Activated effector memory CD4-positive, alpha-beta T cell treated with Interleukin-2 at 50 U/mL for 16 hours (primary cell): ENCODE measurements at places on chromosomes 3 and 15.

DNA sequence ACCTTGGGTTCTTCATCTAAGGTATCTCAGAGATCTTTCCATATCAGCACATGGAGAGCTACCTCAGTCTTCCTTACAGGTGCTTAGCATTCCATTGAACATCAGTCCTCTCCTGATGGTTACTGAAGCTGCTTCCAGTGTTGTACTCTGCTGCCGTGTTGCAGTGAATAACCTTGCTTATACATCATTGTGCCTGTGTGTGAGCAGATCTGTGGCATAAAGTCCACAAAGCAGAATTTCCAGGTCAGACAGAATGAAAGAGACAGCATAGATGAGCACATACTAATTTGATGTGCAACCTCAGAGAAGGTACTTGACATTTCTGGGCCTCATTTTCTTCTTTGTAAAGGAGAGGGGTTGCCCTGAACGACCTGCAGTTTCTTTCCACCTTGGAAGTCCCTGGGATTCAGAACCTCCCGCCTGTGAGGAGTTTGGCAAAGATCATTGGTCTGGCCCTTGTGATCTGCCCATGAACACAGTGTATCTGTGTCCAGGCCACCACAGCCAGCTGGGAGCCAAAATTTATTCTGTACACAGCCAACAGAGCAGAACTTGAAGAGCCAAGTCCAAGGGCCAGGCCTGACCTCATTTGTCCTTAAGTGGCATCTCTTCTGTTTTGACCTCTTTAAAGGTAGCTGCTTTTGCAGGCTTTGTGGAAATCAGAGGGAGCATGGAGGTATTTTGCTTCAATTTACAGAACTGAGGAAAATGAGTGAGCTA is 57.2 kb upstream of the SLC7A14 start:
- no peak for DNase-seq

DNA sequence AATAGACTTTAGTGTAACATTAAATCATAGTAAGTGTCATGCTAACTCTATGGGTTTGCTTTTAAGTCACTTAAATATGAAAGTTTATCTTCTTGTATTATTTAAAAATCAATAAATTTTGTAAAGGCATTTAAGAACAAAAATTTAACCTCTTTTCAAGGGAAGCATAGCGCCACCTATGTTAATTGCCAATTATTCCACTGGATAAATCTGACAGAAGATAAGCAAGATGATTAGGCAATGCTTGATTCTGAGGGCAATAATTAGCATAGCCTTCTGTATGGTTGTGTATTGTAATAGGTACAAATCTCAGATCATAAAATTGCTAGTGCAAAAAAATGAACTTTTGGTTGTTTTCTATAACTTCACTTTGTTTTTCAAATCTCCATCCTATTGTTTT is 560.1 kb downstream of the GRM7 start:
- no peak for DNase-seq

GRCh38 chr15:88243895-88244787 is 12.4 kb downstream of the NTRK3 start:
- no peak for DNase-seq

GRCh38 chr15:81294516-81294880 is 29.4 kb downstream of the STARD5 start:
- DNase-seq = no peak

DNA sequence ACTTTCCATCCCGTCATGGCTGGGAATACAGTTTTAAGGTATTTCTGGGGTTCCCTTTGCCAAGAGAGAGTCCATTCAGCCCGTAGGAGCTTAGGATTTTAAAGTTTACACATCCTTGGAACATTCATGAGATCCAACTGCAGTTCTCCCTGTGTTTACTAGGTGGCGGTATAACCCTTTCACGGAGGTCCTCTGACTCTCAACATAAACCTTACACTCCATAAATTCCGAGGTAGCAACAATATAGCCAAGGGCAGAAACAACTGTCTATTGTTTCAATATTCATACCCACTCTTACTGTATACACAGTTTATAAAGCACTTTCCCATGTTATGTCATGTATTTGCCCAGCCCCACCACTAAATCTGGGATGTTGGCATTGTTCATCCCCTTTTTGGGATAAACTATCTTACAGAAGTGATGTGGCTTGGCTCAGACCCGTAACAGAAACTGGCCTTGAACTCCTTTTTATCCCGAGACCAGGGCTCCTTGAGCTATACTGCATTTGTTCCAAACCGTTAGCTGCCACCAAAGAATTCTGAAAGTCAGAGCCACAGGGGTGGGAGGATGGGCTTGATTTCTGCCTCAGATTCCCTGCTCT is 69.2 kb upstream of the COL6A5 start:
- DNase-seq = no peak

GRCh38 chr15:79516155-79516554 is 84.0 kb downstream of the MINAR1 start:
- DNase-seq = no peak

- no peak for DNase-seq
Observed at GRCh38 chr15:76401285-76401684, 64.7 kb downstream of the ISL2 start.

DNA sequence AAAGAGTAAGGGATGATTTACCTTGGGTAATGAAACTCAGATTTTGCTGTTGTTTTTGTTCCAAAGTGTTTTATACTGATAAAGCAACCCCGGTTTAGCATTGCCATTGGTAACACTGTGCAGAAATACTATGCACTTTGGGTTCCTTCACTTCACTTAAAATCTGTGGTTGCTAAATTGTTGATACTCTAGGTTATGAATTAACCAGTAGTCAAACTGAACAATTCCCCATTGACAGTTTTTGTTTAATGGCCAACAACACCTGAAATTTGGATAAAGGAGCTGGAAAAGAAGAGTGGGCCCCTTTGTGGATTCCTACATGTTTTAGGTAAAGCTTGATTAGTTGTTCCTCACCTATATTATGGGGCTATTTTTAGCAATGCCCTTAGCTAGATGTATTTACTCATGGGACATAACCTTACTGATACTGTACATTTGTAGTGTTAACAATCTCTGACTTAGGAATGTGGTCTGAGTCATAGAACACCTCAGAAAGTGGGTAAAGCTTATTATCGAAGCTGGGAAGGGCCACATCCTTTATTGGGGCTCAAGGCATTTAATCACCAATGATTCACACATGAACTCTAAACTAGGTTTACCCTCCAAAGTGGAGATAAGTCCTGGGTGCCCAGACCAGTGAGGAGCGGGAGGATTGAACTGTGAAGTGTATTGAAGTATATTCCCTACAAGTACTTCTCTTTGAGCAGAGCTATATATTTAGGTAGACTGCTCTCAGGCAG is 29.5 kb upstream of the THRB start:
- no peak for DNase-seq

DNA sequence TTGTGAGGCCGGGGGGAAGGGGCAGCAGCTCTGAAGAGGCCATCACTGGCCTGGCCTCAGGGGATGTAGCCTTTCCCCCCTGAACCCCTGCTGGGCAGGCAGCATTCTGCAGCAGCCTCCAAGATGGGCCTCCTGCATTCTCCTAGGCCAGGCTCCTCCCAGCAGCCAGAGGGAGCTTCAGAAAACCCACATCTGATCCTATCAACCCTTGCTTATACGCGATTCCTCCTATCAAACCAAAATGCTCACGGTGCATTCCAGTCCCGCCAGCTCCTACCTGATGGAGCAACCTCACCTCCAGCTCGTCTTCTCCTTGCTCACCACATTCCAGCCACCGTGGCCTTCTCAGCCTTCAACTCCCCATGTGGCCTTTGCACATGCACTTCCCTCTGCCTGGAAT is 85.7 kb downstream of the MEGF11 start:
- no peak for DNase-seq

GRCh38 chr3:188119846-188120245 is 34.1 kb upstream of the LPP start:
- DNase-seq = no peak

- no peak for DNase-seq
Observed at GRCh38 chr15:80317389-80318182, 65.6 kb upstream of the CTXND1 start.

DNA sequence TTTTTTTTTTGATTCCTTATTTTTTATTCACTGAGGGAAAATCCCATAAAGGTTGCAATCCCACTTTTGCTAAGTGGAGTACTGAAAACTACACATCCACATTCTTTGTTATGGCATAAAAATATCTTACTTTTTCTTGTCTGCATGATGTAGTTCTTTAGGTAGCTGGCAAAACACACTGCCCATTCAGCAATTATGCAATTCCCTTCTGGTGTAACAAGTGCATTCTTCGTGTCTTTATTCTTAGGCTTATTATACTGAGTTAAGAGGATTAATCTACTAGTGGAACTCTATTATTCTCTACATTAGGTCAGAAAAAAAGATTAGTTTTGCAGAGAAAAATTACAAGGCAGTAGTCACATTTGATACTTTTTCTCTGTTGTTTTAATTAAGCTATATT is 403.8 kb upstream of the GBE1 start:
- DNase-seq = no peak

DNA sequence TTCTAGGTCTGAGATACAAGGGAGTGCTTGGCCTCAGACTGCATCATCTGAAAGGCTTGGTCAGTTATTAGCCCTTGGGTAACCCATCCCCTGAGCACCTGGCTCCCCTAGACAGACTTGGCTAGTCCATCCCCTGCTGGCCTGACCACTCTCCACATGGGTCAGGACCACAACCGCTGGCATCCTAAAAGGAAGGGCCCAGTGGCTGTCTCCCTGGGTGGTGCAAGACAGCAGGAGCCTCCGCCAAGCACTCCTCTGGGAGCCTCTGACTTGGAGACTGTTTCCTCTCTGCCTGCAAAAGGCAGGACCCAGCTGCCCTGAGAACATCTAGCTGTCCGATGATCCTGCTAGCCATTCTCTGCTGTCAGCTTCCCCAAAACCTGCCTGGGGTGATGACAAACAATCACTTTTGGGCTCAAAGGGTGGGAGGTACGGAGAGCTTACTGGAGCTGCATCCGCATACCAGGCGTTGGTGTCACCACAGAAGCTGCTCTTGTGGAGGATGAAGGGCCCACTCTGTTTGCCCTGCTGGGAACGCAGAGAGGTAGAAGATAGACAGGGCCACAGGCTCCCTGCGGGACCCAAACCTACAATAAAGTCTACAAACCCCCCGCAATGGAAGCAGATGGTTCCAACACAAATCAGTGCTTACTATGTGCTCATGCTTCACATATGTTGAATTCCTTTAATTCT is 108.0 kb upstream of the PRR20G start:
- no peak for DNase-seq

DNA sequence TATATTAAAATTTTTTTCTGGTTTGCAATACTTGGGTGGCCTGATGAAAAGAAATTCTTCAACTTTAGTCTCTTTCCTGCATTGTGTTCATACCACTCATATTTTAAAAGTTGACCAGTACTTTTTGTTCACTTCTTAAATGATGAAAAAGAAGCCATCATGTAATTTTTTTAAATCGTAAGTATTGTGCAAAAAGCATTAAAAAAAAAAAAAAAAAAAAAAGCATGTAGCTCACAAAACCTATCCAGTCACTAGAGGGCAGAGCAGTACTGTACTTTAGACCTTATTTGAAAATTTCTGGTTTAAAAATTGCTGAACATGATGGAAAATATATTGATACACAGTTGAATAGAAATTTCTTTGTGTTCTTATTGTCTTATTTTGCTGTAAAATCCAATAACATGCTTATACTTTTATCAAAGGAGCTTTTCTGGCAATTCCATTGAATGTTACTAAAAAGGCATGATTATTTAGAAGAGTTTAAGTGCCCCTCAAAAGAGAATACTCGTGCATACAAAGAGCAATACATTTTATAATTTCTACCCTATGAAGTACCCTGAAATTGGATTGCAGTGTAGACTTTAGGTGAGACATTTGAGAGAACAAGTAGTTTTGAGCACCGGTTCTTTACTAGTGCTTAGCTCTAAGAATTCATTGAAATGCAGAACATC is 137.7 kb downstream of the BBX start:
- DNase-seq = no peak

DNA sequence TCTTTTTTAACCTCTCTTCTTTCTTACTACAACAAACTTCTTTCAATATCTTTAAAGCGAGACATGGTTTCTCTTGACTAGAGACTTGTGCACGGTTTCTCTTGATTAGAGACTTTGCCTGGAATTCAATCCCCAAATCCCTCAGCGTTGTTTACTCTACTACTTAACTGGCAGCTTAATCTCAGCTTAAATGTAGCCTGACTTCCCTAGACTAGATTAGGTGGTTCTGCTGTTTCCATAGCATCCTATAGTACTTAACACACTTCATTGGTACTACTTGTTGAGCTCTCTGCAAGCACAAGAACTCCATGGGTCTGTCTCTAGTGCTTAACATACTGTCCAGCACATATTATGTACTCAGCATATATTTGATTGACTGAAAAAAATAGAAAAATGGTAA is 168.2 kb upstream of the GPR149 start:
- DNase-seq = no peak

DNA sequence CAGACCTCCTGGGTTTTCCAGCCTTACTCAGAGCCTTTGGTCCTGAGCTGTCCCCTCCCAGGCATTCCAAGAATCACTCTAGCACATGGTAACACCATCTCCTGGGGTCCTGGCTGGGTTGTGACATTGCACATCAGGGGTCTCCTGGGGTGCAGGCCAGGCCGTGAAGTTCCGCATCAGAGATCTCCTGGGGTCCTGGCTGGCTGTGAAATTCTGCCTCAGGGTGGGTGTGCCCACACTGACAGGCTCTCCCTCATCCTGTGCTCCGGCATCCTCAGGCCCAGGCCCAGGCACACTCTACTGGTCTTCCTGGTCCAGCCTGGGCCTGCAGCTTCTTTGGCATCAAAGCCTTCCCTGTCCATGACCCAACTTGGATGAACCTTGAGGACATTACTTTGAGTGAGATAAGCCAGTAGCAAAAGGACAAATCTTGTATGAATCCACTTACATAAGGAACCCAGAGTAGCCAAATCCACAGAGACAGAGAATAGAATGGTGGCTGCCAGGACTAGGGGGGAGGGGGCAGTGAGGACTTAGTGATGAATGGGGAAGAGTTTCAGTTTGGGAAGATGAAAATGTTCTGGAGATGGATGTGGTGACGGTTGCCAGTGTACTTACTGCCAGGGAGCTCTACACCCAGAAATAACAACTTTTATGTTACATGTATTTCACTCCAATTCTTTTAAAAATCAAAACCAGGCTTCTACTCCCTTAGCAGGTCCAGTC is 49.1 kb upstream of the KLF13 start:
- DNase-seq = no peak

DNA sequence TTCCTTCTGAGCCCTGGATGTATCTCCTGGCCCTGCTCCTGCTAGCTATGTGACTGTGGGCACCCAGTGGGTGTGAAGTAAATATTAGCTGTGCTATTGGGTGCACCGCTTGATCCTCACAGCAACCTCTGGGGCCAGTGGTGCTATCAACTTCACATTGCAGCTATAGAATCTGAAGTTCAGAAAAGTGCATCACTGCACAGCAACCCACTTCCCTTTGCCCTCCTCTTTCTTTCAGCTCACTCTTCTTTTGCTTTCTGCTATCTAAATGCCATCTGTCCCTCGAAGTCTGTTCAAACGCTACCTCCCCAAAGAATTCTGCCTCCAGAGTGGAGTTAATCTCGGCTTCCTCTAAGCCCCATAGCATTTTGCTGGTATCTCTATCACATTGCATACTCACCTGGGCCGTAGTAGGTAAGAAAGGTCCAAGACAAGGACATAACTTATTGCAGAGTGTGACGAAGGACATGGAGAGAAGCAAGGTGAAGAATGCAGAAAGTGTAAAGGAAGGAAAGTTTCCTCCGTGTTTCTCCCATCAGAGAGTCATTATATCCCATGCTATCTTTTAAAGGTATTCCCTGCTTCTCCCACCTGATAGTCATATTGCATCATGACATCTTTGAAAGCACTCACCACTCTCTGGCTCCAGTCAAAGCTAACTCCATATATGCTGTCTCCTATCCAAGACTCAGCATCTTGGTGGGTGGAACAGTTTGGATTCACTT is 57.1 kb upstream of the BCL6 start:
- no peak for DNase-seq
